T-helper 2 cell (primary cell): ENCODE measurements at places on chromosomes 4 and X.

DNA sequence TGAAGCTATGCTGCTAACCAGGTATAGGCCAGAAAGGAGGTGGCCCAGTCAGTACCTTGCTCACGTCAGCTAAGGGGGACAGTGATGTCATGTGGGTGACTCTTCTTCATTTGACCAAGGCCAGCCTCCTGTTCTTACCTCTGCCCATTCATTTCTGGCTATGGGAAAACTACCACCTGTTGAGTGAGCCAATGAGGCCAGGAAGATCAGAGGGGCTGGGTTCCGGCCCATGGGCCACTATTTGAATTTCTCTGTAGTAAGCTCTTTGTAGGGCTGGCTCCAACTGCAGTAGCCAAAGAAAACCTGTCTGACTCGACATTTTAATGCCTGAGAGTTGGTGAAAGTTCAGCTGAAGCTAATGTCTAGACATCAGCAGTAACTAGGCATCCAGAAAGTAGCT is 102.6 kb downstream of the AKAP4 start:
- DNase-seq: no peak

GRCh38 chr4:83646538-83647239 is 110.8 kb downstream of the GPAT3 start:
- no peak for DNase-seq

DNA sequence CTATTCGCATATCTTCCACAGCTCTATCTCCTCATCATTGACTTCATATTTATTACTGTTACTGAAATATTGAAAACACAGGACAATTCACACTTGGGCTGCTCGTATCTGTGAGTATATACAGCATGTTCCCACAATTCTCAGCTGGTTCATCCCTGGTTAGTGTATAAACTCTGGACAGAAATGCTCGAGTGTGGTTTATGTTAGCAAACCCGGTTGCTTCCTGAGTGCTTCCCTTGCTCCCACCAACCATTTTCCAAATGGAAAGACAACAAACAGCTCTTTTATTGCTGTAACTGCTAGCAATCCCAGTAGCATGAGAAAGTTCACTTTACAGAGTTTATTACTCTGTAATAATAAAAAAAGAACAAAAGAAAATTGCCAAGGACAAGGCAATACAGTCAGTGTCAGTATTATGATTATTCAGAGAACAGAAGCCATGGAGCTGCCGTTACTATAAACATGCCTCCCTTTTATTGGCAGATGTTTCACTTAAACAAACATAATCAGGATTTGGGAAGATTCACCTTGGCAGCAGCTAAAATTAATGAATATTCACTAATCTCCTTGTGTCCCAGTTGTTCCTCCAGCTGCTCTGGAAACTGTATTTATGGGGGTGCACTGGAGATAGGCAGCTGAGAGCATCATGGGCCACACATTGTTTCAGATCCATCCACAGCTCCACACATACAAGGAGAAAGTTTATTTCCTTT is 134.1 kb upstream of the GUCY1A1 start:
- no peak for DNase-seq

- no peak for DNase-seq
Measured at GRCh38 chr4:143017210-143017609, 167.5 kb upstream of the USP38 start.

- no peak for DNase-seq
Measured at GRCh38 chrX:15989716-15990115, 133.6 kb upstream of the GRPR start.

- no peak for DNase-seq
Measured at GRCh38 chr4:48970471-48970921, 15.6 kb upstream of the CWH43 start.

DNA sequence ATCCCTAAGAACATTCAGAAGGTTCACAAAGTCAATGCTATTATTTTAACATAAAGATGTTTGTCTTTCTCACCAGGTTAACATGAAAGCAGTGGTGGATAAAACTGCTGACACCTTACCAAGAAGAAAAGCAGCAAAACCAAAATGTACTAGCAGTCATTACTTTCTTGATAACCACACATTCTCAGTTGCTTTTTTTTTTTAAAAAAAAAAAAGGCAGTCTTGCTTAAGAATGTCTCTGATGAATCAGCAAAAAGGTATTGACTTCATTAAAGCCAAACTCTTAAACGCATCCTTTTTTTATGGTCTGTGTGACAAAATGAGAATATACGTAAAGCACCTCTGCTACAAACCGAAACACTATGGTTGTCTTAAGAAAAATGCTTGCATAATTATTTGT is 31.9 kb downstream of the CDKL2 start:
- DNase-seq: no peak

DNA sequence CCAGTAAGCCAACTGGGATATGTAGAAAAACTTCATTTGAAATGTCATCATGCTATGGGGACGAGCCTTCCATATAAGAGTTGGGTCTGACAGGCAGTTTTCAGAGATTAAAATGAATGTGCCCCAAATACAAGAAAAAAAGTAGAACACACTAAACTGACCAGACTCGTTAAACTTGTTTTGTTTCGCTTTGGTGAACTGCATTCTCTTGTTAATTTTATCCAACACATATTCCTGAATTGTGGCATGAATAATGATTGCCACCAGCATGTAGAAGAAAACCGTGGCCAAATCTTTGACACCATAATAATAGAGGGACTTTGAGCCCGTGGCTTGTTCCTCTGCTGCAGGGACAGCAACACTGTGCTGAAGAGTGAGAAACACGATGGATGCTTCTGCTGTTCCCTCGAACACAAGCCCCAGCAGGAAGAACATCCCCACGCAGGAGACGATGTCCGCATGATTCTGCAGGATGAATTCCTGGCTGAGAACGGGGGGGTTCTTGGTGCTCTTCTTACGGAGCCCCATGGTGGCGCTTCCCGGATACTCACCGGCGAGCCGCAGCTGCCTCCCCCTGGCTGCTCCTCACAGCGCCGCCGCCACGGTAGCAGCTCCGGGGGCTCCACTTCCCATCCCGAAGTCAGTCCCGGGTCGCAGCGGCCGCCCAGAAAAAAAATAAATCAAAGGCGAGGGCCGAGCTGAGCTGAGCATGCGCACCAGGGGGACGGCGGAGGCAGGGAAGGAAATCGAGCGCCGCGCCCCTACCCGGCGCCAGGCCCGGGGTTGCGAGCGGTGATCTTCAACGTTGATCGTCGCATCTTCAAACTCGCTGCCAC is at the start of gene TRAM1L1:
TRAM1L1 (minus strand) TSS at position 711 of the 836 bp plus-strand sequence; CDS start at position 528, 183 bp downstream.
- DNase-seq: no peak

- DNase-seq: no peak
Measured at GRCh38 chr4:6126971-6127745, 73.2 kb downstream of the JAKMIP1 start.

DNA sequence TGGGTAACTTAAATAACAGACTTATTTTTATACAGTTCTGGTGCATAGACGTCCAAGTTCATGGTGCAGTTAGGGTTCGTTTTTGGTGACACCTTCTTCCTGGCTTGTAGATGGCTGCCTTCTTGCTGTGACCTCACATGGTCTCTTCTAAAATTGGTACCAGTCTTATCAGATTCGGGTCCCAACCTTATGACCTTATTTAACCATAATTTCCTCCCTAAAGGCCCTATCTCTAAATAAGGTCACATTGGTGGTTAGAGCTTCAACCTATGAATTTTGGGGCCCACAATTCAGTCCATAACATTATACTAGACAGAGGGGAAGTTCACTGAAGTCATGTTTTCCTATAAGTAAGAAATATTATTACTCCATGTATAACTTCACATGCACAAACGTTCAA is 128.0 kb downstream of the CFAP299 start:
- no peak for DNase-seq

DNA sequence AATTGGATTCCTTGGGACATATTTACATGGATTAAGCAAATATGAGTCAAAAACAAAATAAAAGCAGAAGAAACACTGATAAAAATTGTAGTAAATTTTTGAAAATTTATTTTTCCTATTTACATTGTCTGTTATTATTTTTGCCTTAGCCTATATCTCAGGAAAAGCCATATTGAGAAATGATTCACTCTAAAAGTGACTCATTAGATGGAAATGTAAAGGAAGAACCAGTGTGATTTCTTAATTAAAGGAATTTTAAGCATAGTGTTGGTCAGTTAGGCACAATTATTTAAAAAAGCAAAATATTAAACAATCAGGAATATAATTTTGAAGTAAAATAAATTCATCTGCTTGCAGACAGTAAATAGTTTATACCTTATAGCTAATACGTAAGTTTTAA is 167.4 kb upstream of the NAP1L5 start:
- no peak for DNase-seq

DNA sequence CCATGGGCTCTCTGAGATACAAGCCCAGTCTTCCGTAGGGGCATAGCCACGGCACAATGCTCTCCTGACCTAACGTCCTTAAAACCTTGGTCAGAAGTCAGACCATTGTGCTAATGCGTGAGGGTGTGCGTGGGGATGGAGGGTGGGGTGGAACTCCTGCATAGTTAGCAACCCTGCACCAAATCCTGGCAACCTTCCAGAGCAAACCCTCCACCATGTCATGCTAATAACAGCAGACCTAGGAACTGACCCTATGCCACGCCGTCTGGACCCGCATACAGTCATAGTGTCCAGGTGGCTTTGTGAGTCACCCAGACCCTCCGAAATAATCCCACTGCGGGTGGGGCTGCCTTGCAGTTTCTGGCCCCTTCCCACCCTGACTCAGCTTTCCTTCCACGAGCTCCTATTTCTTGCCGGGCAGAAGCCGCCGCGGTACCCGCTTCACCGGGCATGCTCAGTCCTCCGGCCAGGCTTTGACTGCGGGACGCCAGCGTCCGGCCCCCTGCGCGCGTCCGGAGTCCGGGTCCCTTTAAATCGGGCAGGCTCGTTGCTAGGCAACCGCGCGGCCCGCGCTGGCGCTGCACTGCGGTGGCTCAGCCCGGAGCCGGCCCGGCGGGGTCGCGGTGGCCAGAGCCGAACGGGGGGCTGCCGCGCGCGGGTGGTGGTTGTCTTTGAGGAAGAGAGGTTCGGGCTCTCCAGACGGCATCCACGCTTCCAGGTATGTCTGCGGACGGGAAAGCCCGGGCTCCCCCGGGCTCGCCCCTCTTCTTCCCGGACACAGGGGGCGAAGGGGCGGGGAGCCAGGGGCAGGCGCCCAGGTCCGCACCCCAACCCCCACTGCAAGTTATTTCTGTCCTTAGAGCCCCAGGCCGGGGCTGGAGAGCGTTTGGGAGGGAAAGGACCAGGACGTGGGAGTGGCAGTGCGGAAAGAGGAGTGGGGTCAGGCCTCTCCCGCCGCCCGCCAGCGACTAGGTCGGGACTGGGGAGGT is at the start of gene CCDC160:
CCDC160 (plus strand) TSS at position 557 of the 989 bp plus-strand sequence. CDS start 7,619 bp downstream, outside the sequence.
- no peak for DNase-seq
